Left lobe of liver (tissue), 2 donors: ENCODE measurements at places on chromosomes 12 and 14.

GRCh38 chr12:88241862-88242570 lies 99.9 kb downstream of the TMTC3 start:
- no peak for DNase-seq

- DNase-seq, result no peak
These were observed 15.8 kb upstream of the FBXL14 start for GRCh38 chr12:1610072-1610643.

GRCh38 chr12:71665090-71665463 lies 976 bp downstream of the THAP2 start:
- DNase-seq, result no peak

DNA sequence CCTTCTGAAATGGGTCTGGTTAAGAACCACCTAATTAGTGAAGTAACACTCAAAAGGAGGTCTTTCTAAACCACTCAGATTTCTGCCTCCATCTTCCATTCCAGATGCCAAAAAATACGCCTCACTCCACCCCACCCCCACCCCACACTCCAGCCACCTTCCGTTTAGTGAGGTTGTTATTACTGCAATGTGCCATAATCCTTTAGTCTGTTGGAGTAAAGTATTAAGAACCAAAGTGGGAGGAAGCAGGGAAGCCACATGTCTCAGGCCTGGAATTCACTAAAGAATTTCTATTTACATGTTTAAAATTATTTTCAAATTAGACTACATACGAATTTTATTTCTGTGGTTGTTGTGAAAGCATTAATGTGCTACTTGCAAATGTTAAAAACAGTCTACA lies 7.4 kb downstream of the KIF21A start:
- DNase-seq, result no peak

GRCh38 chr14:90607141-90607540 lies 209.1 kb downstream of the TTC7B start:
- DNase-seq, result no peak

DNA sequence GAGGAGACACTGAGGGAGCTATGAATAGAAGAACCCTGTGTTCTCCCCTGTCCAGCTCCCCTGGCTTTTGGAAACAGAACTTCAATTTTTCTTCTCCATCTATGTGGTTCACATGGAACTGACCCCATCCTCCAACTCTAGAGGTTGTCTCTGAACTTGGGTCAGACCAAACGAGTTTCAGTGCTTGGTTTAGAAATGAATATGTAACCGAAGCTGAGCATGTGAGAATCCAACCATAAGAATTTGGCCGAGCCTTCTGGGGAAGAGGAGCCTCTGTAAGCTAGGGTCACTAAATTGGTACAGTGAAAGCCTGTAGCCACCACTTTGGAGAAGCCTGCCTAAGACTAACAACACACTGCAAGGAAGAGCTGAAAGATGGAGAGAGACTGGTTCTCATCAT lies 464.4 kb downstream of the ZFP36L1 start:
- no peak for DNase-seq

DNA sequence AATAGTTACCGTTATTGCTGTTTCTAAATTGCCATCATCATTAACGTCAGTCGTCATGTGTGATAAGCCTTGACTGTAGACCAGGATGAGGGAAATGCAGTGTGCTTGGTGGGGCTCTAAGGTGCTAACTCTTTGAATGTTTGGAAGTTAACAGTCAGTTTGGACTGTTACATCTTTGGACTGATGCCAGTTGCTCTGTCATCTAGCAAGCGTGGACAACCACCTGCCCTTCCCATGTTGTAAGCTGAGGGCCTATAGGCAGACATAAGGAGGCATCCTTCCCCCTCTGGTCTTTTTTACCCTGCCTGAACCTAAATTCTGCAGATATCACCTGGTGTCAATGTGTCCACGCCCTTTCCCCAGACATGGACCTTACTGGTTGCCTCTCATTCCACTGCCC lies 94.4 kb downstream of the PPP2R5C start:
- peak; percentile 44 for DNase-seq

- no peak for DNase-seq
These were observed 33.9 kb upstream of the ALDH2 start for GRCh38 chr12:111732786-111733185.

- no peak for DNase-seq
These were observed 848 bp upstream of the CPNE6 start for GRCh38 chr14:24070285-24071143.

DNA sequence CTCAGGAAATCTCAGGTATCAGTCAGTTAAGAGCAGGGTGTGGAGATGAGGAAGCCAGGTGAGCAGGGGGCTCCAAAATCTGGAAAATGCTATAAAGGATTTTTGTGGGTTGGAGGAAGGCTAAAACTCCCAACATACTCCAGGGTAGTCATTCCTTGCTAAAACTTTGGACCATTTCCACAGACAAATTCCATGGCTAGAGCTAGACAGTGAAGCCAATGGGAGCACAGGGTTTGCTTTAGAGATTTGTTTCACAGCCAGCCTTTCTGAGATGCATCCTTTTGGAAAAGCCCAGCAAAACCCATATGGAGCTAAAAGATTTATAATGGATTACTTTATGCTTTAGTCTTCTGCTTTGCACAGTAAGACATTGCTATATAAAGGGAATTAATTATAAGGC lies 146.5 kb downstream of the SAMD4A start:
- DNase-seq, result no peak

DNA sequence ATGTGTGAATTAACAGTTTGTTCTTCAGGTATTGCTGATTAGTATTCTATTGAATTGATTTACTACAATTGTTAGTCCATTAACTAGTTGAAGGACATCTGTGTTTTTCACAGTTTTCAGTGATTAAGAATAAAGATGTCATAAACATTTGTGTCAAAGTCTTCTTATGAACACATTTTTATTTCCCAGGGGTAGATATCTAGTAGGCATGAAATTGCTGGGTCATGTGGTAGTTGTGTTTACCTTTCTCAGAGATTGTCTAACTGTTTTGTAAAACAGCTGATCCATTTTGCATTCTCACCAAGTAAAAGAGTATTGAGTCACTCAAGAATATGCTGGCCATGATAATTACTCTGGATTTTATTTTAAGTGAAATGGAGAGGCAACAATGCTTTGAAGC lies 1145.3 kb downstream of the FSCB start:
- DNase-seq, result no peak

DNA sequence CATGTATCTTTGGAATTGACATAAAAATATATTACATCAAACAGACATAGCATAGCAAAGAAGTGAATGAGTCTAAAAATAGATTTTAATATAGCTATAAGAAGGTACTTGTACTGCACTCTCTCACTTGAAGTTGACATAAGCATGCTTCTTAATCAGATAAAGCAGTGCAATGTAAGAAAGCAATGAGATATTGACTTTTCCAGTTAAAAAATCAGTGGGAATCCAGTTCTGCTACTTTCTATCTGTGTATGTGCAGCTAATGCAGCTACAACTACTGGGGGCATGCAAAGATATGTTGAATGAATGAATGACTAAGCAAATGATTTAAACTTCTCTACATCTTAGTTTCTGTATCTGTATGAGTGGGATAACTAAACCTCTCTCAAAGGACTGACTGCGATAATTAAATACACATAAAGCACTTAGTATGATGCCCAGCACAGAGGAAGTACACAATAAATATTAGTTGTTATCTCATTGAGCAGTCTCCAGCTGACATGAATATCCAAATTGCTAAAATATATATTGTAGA lies 10.3 kb downstream of the WASHC3 start:
- no peak for DNase-seq

- DNase-seq, result no peak
These were observed 781 bp downstream of the NPAS3 start for GRCh38 chr14:32939254-32940065.

DNA sequence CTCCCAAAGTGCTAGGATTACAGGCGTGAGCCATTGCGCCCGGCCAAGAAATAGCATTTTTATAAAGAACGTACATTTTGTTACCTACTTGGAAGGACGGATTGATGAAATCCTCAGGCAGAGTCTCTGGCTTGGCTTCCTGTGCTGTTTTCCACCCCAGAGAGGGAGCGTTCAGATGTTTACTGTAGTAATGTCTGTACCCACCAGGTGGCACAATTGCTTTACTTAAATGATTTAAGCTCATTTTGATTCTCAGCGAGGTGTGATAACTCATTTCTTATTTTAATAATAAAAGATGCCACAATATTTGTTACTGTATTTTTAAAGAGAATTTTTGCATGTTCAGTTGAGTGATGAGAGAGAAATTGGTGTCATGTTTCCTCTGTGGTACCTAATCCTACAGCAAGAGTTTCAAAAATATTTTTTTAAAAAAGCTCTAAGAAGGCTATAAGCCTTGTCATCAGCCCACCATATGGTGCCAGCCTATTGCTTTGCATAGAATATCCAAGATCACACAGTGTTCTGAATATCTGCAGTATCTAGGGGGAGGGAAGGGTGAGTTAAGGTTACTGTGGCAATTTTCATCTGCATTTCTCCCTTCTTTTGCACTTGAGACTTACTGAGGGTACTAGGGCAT lies 82.6 kb upstream of the TRAF3 start:
- peak; percentile 52 for DNase-seq

DNA sequence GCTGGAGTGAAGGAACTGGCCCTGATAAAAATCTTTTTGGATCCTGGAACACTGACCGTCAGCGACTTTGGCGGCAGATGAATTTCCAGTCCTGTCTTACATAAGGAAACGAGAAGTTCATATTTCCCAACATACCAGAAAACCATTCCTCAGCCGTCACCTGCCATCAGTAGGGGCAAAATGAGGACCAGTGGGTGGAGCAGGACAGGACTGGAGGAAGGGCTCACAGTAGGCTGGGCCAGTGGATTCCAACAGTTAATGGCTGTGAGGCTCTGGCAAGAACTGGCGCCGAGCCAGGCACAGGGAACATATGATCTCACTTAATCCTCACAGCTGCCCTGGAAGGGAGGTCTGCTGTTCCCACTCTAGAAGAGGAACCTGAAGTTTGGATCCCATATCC lies 67.2 kb upstream of the FAM181A start:
- no peak for DNase-seq

DNA sequence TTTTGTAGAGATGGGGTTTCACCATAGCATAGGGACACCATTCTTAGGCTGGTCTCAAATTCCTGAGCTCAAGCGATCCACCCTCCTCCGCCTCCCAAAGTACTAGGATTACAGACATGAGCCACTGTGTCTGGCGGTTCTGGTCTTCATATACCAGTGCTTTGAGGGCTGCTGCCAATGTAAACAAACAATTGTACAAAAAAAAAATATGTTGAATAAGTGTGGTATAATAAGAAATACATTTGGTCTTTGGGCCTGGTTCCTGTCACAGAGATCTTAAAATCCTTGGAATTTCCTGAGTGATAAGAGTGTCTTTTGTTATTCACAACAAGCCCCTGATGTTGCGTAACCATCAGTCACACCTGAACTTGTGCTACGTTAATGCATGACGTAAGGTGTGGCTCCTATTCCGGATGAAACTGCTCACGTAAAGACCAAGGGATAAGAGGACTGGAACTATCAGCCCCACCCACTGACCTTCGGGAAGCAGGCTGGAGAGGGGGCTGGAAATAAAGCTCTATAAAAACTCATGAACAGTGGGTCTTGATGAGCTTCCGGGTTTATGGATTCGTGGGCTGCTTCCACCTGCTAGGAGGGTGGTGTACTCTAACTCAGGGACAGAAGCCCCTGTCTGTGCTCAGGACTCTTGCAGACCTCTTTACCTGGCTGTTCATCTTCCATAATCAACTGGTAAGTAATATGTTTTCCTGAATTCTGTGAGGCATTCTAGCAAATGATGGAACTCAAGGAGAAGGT lies 16.5 kb upstream of the RIMKLB start:
- DNase-seq, result no peak

DNA sequence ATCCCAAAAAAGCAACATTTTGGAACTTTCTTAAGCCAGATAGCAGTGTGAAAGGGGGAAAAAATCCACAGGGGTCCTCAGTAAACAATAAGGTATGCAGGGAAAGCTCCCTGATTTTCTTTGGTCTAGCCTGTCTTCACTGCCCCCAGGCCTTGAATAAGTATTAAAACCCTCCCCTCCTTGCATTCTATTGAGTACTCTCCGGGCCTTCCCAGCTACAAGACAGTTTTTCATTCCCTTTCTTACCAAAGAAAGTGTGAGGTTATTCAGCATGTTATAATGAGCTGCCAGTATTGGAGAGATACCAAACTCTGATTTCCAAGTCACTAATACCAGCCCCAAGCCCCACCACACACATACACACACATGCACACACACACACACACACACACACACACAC lies 59.8 kb upstream of the KIF21A start:
- no peak for DNase-seq

DNA sequence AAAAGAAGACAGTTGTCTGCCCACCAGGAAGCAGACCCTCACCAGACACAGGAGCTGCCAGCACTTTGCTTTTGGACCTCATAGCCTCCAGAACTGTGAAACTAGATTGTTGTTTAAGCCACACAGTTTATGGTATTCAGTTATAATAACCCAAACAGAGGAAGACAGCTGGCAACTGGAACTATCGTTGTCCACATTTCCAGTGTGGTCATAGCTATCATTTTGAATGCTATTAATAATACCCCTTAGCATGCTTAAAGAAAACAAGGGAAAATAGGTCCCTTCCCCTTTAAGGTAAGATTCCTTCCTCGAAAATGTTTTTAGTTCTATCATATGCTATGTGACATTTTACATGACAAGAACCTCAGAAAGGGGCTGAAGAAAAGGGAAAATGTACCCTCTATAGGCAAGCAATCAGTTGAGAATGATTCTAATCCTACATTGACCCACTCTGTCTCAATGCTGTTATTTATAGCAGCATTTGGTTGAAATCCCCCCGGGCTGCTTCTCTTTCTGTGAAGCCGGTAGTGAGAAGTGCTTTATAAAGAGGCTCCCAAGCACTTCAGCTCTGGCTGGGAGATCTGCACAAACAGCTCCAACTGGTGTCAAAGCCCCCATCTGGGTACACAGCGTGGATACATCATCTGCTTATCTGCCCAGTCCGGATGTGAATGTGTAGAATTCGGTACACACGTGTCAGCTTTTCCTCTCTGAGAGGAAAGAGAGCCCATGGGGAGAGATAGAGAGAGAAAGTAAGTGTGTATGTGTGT lies 221.2 kb upstream of the FLRT2 start:
- no peak for DNase-seq

GRCh38 chr14:104650057-104650980 lies 39.1 kb upstream of the INF2 start:
- DNase-seq, result peak; percentile 65

DNA sequence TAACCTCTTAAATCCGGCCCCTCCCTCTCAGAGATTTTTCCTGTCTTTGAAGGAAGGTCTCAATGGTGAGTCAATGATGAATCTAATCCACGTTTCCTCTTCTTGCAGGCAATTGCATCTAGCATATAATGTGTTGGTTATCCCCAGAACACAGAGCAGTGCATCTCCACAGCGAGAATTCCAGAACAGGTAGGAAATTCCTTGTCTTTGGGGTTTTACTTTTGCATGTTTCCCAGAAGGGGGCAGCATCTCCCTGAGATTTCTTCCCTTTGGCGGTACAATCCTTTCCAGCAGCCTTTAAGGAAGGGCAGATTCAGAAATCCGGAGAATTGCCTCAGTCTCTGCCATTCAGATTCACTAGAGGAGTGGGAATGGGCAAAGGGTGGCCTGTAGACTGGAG lies 128.0 kb downstream of the KCNA5 start:
- no peak for DNase-seq
